IMR-90 (cell line): ENCODE measurements at places on chromosomes 4 and X. TPM values are rescaled to one million over a fixed set of nuclear protein-coding genes. Genes with fewer than 3 reads are reported as not detected.
A peak's percentile ranks its signal among the peaks of the same experiment; 100 is the strongest.

DNA sequence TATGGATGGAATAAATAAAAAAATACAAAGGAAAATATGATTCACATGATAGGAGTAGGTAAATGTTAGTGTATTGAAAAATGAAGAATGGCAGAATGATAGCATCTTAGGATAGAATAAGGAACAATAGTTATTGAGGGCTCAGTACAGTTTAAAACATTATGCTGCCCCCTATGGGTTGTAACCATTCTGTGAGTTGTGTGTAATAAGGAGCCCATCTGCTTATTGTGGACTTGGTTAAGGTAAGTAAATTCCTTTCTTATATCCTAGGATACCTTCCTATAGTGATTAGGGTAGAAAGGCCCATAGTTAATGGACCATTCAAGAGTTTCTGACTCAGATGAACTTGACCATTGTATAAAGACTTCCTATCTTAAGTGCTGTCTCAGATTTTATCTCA, 195.8 kb downstream of the PDHA2 start:
- H3K4me3 ChIP-seq: no peak overlapping the region
- H3K36me3 ChIP-seq: no peaks in the 10 kb centered on the region
- H3K27me3 ChIP-seq: no peaks in the 10 kb centered on the region

Gene ZFP92
- total RNA-seq: under 0.01 TPM in 2 replicates

Gene SMPX
- total RNA-seq: not detected in 2 replicates

Gene FMR1NB
- not detected in 2 replicates for total RNA-seq

DNA sequence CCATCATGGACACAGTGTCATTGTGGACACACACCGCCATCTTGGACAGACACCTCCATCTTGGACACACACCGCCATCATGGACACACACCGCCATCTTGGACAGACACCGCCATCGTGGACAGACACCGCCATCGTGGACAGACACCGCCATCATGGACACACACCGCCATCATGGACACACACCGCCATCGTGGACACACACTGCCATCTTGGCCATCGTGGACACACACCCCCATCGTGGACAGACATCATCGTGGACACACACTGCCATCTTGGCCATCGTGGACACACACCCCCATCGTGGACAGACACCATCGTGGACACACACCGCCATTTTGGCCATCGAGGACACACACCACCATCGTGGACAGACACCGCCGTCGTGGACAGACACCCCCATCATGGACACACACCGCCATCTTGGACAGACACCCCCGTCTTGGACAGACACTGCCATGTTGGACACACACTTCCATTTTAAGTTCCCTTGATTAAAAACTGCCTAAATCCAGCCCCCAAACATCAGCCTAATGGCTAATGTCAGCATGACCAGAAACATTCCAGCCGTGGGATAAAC, 9.1 kb downstream of the ASMTL start:
- H3K4me3 ChIP-seq: no peak overlapping the region
- no peak for DNase-seq
- no peak overlapping the region for H3K27ac ChIP-seq
- H3K27me3 ChIP-seq: no peaks in the 10 kb centered on the region

DNA sequence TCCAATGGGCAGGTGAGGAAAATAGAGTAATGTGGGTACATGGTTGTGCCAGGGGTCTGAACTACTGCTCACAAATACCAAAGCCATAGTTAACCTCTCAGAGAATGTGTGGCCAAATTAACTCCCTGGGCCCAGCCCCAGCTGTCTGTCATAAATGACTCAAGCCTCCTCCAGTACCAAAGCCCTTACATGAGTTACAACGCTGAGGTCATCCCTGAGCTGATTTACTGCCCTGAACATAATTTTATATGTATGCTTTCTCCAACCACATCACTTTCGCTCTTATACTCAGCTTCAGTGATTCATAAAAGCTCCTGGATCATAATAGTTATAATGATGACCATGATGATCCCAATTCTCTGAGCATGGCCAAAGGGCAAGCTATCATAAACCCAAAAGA, 283.9 kb downstream of the NKX6-1 start:
- no peak overlapping the region for H3K4me3 ChIP-seq
- H3K4me1 ChIP-seq: no peaks in the 10 kb centered on the region
- DNase-seq: no peak
- no peaks in the 10 kb centered on the region for H3K36me3 ChIP-seq
- H3K27me3 ChIP-seq: no peaks in the 10 kb centered on the region

DNA sequence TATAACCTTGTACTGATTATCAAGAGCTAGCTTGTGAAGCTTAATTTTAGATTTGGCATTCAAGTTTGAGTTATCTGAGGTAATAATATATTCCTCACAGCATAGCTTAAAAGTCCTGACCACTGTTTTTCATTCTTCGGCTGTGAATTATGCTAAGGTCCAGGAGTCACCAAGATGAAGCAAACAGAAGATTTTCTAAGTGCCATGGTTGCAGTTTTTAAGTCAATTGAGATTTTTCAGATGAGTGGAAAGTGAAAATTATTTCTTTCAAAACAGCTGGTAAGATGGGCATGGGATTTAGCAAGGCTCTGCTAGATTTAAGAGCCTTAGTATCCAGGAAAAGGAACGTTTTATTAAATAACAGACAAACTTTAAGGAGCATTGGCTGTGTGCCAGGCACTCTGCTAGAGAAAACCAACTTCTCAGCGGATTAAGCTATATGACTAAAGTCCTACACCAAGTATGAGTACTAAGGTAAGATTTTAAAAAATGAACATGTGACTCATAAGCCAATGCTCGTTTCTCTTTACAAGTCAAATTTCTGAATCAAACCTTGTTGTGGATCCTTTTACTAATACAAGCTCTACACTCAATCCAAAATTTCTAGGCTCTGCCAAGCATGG, 149.9 kb upstream of the IL15 start:
- H3K4me1 ChIP-seq: peaks cover 6% of the 10 kb centered on the region
- no peak overlapping the region for H3K4me3 ChIP-seq
- H3K27me3 ChIP-seq: no peaks in the 10 kb centered on the region
- no peaks in the 10 kb centered on the region for H3K36me3 ChIP-seq

GRCh38 chrX:18424482-18425198, 768 bp upstream of the CDKL5 start:
- peak overlapping the region; percentile 96 for H3K27ac ChIP-seq
- H3K27me3 ChIP-seq: no peaks in the 10 kb centered on the region
- H3K4me3 ChIP-seq: peak overlapping the region; percentile 69

- H3K4me1 ChIP-seq: no peaks in the 10 kb centered on the region
- no peak overlapping the region for H3K27ac ChIP-seq
- DNase-seq: peak; percentile 7
- no peak overlapping the region for H3K4me3 ChIP-seq
Observed at GRCh38 chrX:110132450-110133114, 129.7 kb downstream of the TMEM164 start.

Gene GABRA4
- 1.7 and 1.8 TPM in 2 replicates for total RNA-seq

DNA sequence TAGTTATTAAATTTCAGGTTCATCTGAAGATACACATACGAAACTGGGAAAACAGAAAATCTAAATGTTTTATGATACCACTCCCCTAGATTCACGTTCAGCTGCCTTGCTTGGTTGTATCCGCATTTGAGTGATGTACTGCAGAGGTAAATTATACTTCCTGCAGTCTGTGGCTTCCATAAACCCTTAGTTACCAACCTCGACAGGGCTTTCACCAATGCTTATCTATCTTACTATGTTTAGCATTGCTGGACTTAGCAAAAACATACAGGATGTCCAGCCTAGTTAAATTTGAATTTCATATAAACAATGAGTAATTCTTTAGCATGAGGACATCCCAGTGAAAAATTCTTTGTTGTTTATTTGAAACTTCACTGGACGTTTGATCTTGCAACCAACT, 108.8 kb downstream of the TMA16 start:
- DNase-seq: peak; percentile 36
- no peaks in the 10 kb centered on the region for H3K36me3 ChIP-seq
- no peak overlapping the region for H3K4me3 ChIP-seq
- H3K27me3 ChIP-seq: no peaks in the 10 kb centered on the region
- no peaks in the 10 kb centered on the region for H3K4me1 ChIP-seq

Gene SOD3
- 0.28 and 0.36 TPM in 2 replicates for total RNA-seq

DNA sequence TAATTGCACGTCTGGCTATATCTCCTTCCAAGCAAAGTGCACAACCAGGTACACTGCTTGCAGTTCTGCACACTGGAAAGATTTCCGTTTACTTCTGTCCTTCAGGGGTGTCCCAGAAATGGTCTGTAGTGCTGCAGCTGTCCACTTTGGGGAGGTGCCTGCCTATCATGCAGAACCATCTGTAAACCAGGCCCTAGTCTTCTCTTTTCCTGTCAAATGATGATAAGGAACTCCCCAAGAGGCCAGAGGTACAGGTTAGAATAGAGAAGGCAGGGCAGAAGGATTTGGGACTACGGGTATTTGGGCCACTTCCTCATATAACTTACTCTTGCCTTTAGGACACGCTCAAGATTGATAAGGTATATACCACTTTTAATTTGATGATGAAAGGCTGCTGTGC, 746.9 kb downstream of the FAT4 start:
- no peaks in the 10 kb centered on the region for H3K27me3 ChIP-seq
- no peak overlapping the region for H3K4me3 ChIP-seq
- no peak for DNase-seq
- H3K27ac ChIP-seq: no peak overlapping the region
- no peaks in the 10 kb centered on the region for H3K4me1 ChIP-seq
- H3K36me3 ChIP-seq: no peaks in the 10 kb centered on the region

GRCh38 chr4:109433205-109434006, at the start of gene SEC24B:
Gene SEC24B, plus strand, starts transcription at chr4:109433815. Its CDS starts 55 bp downstream, at chr4:109433870.
- H3K4me1 ChIP-seq: peaks cover 3% of the 10 kb centered on the region
- peak within 1 kb of the TSS; percentile 97 for H3K27ac ChIP-seq
- H3K36me3 ChIP-seq: no peaks in the 10 kb centered on the region; the same call in 1 of the 2 replicates
- peak; percentile 62 for DNase-seq
- peak within 1 kb of the TSS; percentile 85 for H3K4me3 ChIP-seq

Gene UGDH
- total RNA-seq: 257 and 600 TPM in 2 replicates

GRCh38 chrX:81174286-81174685, 27.4 kb downstream of the HMGN5 start:
- H3K36me3 ChIP-seq: no peaks in the 10 kb centered on the region
- DNase-seq: peak; percentile 37
- no peaks in the 10 kb centered on the region for H3K27me3 ChIP-seq
- no peak overlapping the region for H3K4me3 ChIP-seq
- no peak overlapping the region for H3K27ac ChIP-seq

Gene XKRX
- 0.83 and 0.90 TPM in 2 replicates for total RNA-seq

- H3K4me1 ChIP-seq: peaks cover 1% of the 10 kb centered on the region; the same call in 1 of the 2 replicates
- no peak overlapping the region for H3K4me3 ChIP-seq
- no peaks in the 10 kb centered on the region for H3K27me3 ChIP-seq
- peak; percentile 36 for DNase-seq
Observed at GRCh38 chr4:80069108-80069836, 3.8 kb downstream of the ANTXR2 start.

DNA sequence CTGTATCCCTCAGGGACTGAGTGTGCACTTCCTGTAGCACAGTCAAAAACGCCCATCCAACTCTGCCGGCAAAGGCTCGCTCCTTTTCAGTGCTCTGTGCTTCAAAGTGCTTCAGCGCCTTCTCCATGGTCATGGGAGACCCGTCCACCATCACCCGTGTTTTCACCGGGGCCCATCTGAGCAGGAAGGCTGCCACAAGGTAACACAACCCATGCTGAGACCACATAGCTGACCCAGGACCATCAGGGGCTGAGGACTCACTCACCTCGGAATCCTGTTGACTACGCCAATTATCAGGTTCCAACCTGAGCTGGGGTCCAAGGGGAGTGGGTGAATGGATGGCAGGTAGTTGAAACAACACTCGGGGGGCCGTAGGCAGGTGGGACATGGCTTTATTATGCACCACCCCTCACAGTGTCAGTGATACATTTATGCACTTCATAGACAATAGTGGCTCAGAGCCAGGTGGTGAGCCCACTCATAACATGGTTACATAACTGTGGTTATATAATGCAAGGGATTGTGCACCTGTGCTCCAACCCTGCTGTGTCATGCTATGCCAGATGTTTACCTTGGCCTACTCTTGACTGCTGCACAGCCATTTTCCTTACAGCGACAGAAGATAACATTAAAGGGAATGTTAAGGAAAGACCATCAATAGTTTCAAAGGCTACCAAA, 227.8 kb downstream of the ADGRL3 start:
- H3K27ac ChIP-seq: no peak overlapping the region
- no peaks in the 10 kb centered on the region for H3K36me3 ChIP-seq
- no peak for DNase-seq
- no peaks in the 10 kb centered on the region for H3K27me3 ChIP-seq
- no peaks in the 10 kb centered on the region for H3K4me1 ChIP-seq

Gene BEND2
- not detected in 2 replicates for total RNA-seq

DNA sequence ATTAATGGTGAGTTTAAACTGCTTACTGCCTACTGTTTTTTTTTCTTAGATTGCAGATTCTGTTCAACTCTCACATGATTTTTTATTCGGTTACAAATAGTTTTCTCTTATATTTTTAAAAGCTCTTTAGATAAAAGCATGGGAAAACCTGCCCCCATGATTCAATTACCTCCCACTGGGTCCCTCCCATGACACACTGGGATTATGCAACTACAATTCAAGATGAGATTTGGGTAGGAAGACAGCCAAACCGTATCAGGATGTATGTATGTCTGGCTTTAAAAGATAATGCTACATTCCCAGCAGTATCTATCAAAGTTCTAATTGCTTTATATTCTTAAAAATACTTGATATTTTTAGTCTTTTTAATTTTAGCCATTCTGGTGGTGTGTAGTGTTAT, 131.5 kb downstream of the JADE1 start:
- H3K36me3 ChIP-seq: no peaks in the 10 kb centered on the region
- H3K4me1 ChIP-seq: no peaks in the 10 kb centered on the region
- DNase-seq: no peak
- H3K27ac ChIP-seq: no peak overlapping the region

Gene MAGEC1
- not detected in 2 replicates for total RNA-seq

Gene CFAP99
- not detected in 2 replicates for total RNA-seq

Gene NWD2
- not detected in 2 replicates for total RNA-seq

- no peak overlapping the region for H3K4me3 ChIP-seq
- no peak overlapping the region for H3K27ac ChIP-seq
- DNase-seq: no peak
- no peaks in the 10 kb centered on the region for H3K36me3 ChIP-seq
- peaks cover 5% of the 10 kb centered on the region for H3K4me1 ChIP-seq
Observed at GRCh38 chrX:13338996-13339515, 19.2 kb upstream of the ATXN3L start.

- no peak overlapping the region for H3K4me3 ChIP-seq
- H3K27me3 ChIP-seq: no peaks in the 10 kb centered on the region
- peaks cover 2% of the 10 kb centered on the region; the same call in 1 of the 2 replicates for H3K4me1 ChIP-seq
- no peak overlapping the region for H3K27ac ChIP-seq
- DNase-seq: no peak
- no peaks in the 10 kb centered on the region for H3K36me3 ChIP-seq
Observed at GRCh38 chr4:177292171-177292570, 17.5 kb upstream of the NEIL3 start.

DNA sequence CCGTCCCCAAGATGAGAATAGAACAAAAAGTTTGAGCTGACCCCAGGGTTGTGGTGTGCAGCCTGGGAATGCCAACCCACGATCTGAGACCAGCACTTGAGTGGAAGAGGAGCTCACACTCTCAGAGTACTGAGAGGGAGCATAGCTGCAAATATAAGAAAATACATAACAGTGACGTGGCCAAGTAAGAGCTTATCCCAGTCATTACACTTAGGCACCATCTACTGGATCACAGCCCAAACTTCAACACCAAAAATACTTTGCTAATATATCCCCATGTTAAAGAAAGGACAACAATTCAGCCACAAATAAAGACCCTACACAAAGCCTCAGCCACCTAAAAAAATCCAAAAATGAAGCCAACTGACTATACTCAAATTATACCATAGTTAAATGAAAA, 33.3 kb upstream of the CXCL6 start:
- no peak overlapping the region for H3K27ac ChIP-seq
- no peak overlapping the region for H3K4me3 ChIP-seq
- H3K27me3 ChIP-seq: no peaks in the 10 kb centered on the region; the same call in 1 of the 2 replicates
- no peaks in the 10 kb centered on the region for H3K36me3 ChIP-seq
